ENCODE measurements at places on chromosomes 5 and 9.

DNA sequence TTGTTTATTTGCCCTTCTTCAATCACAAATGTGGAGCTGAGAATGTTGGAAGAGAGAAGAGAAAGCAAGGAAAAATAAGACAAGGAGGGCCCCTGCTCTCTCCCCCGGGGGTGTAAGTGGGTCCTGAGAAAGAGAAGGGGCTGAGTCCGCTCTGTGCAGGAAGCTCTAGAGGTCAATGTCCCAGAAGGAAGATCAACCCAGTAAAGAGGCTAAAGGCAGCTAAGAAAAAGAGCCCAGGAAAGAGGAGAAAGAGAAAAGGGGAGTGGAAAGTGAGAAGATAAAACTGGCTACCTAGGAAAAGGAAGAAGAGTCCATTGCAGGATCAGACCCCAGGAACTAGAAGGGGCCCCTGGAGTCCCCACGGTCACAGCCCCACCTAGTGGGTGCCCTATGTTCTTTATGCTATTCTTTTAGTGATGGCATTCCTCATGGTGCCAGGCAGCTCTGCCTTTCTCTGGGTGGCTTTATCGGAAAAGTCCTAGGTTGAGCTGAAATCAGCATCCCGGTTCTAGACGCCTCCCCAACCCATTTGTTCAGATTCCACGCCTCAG lies 583.4 kb downstream of the ACTL7B start:
- DNase-seq: no peak

- no peak for DNase-seq
These were observed 6.6 kb upstream of the CEMIP2 start for GRCh38 chr9:71774920-71775319.

DNA sequence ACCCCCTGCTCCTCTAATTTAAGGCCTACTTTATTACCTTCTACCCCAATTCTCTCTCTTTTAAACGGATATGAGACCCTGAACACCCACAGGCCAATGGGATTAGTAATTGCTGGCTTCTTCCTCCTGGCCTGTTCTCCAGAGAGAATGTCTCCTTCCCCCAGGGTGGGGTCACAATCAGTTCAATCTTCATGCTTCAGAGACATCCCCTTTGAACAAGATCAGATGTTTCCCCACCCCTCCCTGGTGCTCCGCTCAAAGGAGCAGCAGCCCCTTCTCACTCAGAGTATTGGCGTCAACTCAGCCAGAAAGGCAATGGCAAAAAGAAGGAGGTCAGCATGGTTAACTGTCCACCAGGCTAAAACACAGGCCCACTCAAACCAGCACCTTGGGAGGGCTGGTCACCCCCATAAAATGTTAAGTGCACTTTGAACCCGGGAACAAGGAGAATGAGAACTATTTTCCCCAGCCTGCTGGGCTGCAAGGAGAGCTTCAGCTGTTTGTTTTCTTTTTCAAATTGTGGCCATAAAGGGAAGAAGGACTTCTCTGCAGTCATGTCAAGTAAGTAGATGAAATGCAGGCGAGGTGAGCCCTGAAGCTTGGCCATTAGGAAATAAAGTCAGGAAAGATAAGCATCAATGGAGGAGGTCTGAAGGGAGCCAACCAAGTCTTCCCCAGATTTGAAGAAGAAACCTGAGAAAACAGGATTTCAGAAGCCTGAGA lies 20.1 kb downstream of the LHFPL2 start:
- no peak for DNase-seq

- DNase-seq: peak; percentile 87
These were observed 71.5 kb downstream of the ANKRD33B start for GRCh38 chr5:10635257-10635866.

DNA sequence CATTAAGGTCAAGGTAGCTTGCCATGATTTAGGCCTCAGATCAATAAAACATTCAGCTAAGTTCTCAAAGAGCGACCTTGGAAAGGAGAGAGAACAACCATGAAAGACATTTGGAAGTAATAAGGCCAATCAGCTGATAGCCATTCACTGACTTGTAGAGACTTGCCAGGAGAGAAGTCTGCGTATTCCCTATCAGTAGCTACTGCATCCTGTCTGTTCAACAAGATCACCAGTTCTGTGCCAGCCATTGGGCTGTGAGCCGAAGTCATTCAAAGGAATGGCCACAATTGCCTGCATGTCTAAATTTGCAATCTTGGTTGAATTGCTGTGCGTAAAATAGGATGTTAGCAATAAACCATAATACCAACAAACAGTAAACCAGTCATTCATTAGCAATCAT lies 219.8 kb downstream of the FBXL7 start:
- no peak for DNase-seq

- DNase-seq: no peak
These were observed 60.0 kb upstream of the TUT7 start for GRCh38 chr9:86413971-86414880.

- no peak for DNase-seq
These were observed 120.0 kb upstream of the CDKN2B start for GRCh38 chr9:22129133-22129532.

DNA sequence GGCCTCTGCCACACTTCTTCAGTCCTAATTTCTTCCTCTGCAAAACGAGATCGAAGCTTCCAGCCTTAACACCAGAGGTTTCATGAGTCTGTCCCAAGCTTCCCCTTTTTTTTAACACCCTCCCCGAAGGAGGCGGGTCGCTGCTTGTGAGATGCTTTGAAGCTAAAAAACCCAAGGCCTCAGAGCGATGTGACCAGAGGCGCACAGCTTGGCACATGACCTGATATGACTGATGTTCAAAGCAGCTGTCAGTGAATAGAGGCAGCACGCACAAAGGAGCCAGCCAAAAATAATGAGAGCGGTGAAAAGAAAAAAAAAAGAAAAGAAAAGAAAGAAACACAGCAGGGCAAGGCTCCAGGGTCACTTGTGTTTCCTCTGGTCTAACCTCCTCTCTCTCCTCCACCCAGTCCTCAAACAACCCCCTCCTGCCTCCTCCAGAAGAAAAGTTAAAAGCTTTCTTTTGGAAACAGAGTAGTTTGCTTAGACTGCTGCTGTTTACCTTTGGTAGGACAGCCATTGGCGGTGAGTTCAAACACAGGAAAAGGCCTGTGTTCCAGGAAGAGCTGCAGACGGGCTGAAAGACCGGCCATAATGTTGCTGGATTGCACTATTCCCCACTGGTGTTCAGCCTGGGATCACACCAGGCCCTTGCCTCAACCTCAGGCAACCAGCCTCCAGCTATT lies 10.9 kb upstream of the ZNF366 start:
- DNase-seq: no peak
